ENCODE measurements at places on chromosomes 13 and 19.

DNA sequence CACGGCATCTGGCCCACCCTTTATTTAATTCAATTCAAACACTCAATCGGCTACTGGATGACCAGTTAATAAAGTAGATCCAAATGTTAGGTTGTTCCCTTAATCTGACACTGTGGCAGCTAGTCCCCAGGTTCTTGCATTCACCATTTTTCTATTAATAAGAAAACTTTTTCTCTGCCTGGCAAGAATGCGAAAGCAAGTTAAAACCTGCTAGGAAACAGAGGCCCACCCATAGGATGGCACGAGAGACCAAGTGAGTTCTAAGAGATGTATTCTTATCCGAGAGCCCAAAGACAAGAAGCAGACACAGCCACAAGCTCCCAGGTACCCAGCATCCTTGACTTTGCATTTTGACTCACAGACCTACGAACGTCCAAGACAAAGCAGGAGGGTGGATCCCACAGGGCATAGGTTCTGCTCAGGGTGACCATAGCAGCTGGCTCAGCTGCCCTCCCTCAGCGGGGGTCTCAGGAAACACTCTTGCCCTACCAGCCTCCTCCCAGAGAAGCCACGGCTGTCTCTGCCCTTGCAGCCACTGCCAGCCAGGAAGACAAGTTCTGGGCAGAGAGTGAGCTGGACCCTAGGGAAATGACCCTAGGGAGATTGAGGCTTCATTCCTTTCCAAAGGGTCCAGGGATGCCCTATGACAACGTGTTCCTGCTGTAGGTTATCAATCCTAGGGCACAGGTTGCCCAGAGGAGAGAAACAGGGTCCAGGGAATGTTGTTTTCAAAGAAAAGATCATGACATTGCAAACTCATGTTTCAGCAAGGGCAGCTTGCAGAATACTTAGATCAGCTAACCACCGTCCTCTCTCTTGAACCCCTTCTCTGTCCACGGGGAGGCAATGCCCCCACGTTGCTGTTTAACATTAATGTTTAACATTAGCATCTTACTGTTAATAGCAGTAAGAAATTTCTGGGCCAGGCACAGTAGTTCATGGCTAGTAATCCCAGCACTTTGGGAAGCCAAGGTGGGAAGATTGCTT lies 147.2 kb upstream of the ZNF507 start:
- DNase-seq = no peak

DNA sequence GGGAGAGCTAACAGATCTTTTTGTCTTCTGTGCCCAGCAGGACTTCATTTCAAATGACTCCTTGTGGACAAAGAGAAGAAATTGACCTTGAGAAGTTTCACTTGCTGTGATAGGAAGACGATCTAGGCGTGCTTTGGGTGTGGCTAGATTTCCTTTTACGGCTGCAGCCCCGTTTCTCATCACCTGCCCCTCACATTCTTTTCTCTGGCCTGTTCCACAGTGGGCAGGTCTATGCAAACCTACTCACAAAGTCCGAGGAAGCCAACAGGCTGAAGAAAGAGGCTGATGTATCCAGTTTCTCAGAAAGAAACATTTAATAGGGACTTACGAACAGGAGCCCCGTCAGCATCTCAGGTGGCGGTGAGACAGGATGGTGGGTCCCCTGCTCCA lies 231.8 kb downstream of the FGF9 start:
- DNase-seq = no peak

DNA sequence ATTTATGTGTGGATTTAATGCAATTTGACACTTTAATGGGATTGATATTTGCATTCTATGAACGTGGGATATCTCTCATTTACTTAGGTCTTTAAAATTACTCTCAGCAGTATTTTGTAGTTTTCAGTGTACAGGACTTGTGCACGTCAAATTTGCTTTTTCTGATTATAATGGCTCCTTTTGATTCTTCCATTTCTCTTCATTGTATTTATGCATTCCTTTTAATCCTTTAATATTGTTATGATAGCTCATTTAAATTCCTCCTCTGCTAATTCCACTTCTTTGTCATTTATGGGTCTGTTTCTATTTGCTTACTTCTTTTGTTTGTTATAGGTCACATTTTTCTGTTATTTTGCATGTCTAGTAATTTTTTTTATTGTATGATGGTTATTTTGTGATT lies 226.6 kb downstream of the ATP8A2 start:
- no peak for DNase-seq

DNA sequence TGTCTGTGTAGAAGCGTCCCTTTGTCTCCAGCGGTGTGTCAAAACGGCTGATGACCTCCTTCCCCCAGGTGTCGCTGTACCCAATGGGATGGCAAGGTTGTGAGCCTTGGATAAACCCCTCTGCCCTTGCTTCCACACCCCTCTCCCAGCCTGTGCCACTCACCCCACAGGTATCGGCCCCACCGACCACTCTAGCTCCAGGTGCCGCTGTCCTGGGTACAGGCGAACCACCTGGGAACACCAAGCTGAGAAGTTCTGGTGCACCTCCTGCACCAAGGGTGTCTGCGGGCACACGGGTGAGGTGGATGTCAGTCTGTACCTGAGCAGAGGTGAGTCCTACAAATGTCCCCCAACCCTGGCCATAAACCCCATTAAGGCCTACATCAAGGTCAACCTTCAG lies 16.6 kb downstream of the MAN2B1 start:
- no peak for DNase-seq

- peak; percentile 77 for DNase-seq
These were observed 91.6 kb downstream of the GNG7 start for GRCh38 chr19:2610637-2611482.
